ENCODE measurements at places on chromosomes 11 and 22.

DNA sequence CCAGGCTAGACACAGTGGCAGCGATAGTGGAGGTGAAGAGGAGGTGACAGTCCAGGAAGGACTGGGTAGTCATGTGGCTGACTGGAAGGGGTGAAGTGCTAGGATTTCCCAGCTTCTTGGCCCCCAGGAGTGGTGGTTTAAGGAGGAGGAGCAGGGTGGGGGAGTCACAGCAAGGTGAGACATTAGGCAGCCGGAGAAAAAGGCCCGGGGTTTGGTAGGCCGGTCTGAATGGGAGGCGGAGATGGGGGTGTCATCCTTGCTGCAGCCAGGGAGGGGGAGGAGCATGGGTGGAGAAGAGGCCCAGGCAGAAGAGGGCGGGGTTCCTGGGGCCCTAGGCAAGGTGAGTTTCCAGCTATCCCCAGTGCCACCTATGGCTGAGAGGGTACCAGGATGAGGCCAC, 6.1 kb downstream of the SIPA1 start:
- DNase-seq: no peak

- DNase-seq: no peak
Observed at GRCh38 chr11:132971351-132971750, 561.0 kb downstream of the OPCML start.

DNA sequence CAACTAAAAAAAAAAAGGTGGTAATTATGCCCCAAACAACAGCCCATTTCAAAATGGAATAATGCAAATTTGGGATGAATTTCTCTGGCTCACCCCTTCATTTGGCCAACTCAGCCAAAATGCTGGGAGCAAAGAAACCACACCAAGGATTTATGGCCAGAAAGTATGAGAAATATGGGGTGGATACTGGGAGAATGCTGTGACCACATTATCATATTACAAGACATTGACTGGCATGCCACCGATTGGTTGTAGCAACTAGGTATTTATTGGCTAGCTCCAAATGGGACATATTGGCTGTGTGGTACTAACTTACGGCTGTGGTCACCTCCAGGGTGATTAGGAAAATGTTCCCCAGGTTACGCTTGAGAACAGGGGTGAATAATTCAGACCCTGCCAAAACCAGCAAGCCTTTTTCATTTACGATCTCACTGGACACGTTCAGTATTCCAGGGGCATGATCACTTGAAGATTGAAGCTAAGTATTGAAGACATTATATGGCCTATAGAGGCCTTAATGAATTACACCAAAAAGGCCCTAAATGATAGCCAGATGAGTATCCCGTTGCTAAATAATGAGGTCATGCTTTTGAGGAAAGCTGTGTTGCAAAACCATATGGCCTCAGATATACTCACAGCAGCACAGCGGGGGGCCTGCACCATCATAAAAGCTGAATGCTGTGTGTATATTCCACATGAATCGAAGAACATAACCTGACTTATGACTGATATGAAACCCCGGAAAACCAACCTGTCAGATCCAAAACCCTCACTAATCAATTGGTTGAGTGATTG, 3.8 kb upstream of the FDX1 start:
- DNase-seq: no peak

GRCh38 chr11:87444993-87445392, 407.3 kb downstream of the TMEM135 start:
- no peak for DNase-seq

DNA sequence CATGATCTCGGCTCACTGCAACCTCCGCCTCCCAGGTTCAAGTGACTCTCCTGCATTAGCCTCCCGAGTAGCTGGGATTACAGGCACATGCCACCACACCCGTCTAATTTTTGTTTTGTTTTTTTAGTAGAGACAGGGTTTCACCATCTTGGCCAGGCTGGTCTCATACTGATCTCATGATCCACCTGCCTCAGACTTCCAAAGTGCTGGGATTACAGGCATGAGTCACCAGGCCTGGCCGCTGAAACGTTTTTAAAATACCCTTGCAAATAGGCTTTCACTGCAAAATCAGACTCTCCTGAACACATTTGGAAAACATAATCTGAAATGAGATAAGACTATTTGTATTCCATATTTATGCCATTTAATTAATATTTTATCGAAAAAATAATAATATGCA, 826.1 kb upstream of the CNTN5 start:
- no peak for DNase-seq

GRCh38 chr22:39530692-39531331, 1.7 kb downstream of the RPS19BP1 start:
- DNase-seq: peak; percentile 77

DNA sequence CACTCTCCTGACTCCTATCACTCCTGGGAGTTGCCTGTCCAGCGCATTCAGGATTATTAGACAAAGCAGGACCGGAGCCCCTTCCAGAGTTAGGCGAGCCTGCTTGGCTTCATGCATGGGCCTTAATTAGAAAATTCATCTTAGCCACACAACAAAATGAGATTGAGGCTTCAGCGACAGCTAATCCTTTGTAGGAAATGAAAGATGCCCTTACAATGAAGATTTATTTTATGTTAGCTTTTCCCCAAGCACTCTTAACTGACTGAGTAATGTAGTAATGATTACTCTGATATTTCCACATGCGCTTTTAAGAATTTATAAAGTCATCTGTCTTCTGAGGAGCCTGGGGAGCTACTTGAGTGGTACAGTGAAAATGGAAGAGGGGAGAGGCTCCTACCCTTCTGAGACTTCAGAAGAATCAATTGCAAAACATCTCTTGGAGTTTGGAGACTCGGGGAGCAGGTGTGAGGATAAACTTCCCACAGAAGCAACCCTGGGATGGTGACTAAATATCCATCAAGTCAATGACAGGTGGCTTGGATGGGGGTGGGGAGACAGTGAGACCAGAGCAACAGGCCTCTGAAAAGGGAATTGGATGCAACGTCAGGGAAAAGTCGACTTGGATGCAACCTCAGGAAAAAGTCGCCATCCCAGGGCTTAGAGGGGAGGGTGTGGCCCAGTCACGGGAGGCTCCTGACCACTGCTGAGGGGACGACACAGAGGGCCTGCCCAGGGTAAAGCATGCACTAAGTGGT, 434.5 kb upstream of the B3GAT1 start:
- DNase-seq: no peak

GRCh38 chr22:19872779-19873137, 18.1 kb upstream of the GNB1L start:
- no peak for DNase-seq

- no peak for DNase-seq
Observed at GRCh38 chr22:27905653-27906052, 13.4 kb downstream of the PITPNB start.

Measured in Jurkat, Clone E6-1 (cell line).